ENCODE measurements at places on chromosomes 2 and 18.

DNA sequence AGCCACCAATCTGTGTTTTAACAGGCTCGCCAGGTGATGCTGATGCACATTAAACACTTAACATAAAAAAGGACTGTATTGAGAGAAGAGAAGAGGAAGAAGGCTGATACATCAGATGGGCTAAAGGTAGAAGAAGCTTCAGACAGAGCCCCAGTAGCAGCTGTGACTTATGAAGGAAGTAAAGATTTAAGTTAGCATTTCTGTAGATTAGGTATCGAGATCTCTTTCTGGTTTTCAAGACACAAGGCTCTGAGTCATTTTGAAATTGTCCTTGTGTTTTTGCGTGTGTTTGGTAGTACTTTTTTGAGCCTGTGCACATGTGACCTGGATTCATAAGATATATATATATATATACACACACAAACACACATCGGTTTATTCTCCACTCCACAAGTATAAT, 40.6 kb upstream of the GCFC2 start:
- no peak for DNase-seq

GRCh38 chr18:4193086-4193485, 262.0 kb downstream of the DLGAP1 start:
- no peak for DNase-seq

DNA sequence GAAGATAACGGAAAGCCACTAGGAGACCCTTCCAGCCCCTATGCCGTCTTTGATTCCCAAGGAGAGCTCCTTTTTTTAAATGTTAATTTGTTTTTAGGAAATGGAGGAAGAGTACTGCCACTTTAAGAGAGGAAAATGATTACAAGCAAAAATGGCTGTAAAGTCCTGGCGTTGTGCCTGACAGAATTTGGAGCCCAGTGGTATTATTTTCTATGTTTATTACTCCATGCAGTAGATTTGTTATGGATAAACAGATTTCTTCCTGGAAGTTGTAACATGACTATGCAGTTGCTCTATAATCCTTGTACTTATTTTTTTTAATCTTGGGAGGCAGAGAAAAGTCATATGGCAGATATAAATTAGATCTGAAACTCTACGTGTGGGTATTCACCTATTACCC, 141.3 kb downstream of the GBX2 start:
- no peak for DNase-seq

GRCh38 chr2:161947836-161948235, 126.2 kb downstream of the DPP4 start:
- no peak for DNase-seq

DNA sequence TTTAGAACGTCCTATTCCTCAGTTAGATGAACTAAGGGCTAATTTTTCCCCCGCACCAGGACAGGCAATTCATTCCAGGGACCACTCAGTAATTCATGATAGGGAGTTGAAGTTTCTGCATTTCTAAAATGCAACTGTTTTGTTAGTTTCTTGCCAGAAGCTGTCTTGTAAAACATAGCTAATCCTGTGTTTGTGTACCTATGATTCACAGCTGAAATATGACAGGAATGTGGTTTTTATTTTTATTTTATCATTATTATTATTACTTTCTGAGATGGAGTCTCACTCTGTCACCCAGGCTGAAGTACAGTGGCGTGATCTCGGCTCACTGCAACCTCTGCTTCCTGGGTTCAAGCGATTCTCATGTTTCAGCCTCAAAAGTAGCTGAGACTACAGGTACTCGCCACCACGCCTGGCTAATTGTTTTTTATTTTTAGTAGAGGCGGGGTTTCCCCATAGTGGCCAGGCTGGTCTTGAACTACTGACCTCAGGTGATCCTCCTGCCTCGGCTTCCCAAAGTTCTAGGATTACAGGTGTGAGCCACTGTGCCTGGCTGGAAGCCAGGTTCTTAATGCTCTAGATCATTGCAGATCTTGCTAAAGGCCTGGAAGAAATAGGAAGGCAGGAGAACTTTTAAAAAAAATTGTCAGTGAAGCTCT, 154.8 kb upstream of the FHL2 start:
- peak; percentile 45 for DNase-seq

- DNase-seq = no peak
Observed at GRCh38 chr2:222289278-222290160, 9.3 kb downstream of the PAX3 start.

All from Calu3 (cell line).